ENCODE measurements at places on chromosomes 11 and 22.
A peak's percentile ranks its signal among the peaks of the same experiment; 100 is the strongest.

DNA sequence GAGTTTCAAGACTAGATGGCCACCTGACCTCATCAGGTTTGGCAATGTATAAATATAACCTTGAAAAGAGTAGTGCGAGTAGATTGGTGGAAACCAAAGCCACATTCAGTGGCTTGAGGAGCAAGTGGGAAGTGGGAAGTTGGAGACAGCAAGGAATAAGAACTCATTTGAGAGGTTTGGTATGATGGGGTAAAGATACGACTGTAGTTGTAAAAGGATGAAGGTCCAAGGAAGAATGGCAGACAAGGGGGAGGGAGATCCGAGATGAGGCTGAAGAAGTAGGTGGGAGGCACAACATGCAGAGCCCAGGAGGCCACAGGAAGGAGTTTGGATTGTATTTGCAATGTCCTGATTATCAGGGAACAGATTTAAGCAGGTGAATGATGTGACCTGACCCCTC lies 20.8 kb downstream of the RASSF10 start:
- DNase-seq: no peak

DNA sequence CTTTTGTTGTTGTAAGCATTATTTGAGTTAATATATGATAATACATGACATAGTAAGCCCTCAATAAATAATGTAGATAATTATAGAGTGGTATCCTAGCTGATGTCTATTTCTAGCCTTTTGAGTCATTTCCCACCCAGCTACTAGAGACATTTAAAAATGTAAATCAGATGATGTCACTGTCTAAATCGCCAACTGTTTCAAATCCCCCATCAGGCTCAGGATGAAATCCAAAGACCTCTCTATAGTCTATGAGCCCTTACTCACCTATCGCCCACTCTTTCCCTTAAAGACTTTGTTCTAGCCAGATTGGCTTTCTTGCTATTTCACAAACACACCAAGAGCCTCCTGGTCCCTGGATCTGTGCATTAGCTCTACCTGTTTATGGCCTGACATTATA lies 135.4 kb upstream of the PLET1 start:
- DNase-seq: no peak

GRCh38 chr22:35431483-35432227 lies 31.7 kb downstream of the MCM5 start:
- DNase-seq: no peak

DNA sequence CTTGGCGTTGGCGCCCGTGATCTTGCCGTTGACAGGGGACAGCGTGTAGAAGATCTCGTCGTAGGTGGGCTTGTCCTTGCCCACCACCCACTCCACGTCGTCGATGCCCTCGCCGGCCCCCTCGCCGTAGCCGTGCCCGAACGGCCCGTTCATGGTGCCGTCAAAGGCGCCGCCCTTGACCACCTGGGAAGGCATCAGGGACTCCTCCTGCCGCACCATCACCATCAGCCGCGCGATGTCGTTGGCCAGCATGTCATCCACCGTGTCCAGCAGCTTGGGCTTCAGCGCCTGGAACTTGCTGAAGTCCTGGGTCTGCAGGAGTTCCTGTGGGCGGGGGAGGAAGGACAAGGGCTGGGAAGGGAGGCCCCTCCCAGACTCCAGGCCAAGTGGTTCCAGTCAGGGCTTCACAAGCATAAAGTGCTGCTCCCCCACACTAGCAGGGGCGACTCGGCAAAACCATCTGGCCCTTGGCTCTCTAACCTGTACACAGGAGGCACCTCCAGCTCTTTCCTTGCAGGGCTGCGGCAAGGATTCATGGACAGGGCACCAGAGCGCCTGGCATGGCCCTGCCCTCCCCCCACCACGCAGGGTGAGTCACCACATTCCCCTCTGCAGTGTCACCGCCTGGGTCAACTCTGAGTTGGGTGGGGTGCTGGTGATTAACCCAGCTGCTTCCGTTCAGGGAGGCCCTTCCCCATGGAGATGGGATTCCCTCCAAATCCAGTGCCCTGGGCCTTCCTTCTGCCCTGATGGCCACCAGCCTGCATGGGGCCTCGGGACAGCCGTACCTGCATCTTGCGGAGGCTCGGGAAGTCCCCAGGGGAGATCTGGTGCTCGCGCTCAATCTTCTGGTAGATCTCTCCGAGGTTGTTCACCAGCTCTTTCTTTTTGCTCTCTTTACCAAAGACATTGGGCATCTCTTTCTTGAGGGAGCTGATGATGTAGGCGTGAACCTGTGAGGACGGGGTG lies 10.4 kb upstream of the CDC42BPG start:
- no peak for DNase-seq

DNA sequence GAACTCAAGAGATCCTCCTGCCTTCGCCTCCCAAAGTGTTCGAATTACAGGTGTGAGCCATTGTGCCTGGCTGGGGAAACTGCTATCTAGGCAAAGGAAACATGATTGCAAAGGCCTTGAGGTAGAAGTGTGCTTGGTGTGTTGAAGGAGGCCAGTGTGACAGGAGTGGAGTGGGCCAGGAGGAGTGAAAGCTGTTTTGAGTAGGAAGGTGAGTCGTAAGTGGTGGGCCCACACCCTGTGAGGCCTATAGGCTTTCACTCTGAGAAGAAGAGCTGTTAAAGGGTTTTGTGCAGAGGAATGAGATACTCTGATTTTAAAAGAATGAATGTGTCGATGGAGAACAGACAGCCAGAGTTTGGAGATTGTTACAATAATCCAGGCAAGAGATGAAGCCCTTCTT lies 43.4 kb downstream of the WEE1 start:
- no peak for DNase-seq

- no peak for DNase-seq
Measured at GRCh38 chr11:91906871-91907624, 317.6 kb upstream of the FAT3 start.

- DNase-seq: no peak
Measured at GRCh38 chr11:69657456-69657910, 16.5 kb downstream of the CCND1 start.

DNA sequence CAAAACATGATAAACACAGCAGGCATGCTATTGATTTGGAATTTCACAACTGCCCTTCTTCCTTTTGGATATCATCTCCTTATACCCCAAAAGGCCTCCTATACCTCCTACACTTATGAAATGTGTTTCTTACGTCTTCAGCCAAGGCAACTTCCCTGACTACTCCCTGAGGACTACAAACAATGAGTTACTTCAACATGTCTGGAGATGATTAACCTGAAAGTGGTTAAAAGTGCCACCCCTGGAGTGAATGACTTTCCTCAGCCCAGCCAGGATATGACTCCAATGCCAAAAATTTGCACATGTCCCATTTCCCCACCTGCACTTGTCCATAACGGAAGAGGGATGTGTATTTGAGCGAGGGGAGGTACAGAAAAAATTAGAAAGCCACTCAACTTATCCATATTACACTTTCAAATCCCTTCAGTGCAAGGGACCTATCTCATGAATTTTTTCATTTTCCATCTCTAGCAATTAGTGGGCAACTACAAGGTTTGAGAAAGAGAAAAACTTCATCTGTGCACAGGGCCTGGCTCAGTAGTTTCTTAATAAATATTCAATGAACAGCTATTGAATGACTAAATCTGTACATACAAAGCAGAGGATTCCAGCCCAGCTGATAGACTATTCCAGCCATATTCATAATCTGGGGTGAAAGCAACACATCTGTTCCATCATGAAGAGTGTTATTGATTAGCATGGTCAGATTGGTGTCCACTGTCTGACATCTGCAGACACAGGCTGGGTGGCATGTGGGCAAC lies 36.8 kb downstream of the KIRREL3 start:
- DNase-seq: no peak

GRCh38 chr22:19713245-19713644 lies 1.1 kb upstream of the SEPTIN5 start:
- no peak for DNase-seq

- peak; percentile 26 for DNase-seq
Measured at GRCh38 chr11:128905345-128906184, 14.4 kb downstream of the KCNJ5 start.

GRCh38 chr11:66880496-66881450 lies 23.9 kb downstream of the LRFN4 start:
- no peak for DNase-seq

DNA sequence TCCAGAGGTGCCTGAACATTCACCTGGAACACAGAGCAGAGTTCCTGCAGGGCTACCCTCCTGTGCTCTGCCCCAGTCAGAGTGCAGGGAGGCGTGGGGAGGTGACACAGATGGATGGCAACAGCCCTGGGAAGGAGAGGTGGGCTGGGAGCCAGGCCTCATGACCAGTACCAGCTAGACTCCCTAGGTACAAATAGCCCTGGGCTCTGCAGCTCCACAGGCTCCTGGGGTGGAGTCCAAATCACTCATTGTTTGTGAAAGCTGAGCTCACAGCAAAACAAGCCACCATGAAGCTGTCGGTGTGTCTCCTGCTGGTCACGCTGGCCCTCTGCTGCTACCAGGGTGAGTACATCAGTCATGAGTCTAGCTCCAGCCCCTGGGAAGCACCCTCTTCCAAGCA lies at the start of gene SCGB1D2:
Gene SCGB1D2, plus strand, starts transcription at position 219 of the 400 bp plus-strand sequence. Its CDS starts 69 bp downstream, at position 288.
- no peak for DNase-seq

DNA sequence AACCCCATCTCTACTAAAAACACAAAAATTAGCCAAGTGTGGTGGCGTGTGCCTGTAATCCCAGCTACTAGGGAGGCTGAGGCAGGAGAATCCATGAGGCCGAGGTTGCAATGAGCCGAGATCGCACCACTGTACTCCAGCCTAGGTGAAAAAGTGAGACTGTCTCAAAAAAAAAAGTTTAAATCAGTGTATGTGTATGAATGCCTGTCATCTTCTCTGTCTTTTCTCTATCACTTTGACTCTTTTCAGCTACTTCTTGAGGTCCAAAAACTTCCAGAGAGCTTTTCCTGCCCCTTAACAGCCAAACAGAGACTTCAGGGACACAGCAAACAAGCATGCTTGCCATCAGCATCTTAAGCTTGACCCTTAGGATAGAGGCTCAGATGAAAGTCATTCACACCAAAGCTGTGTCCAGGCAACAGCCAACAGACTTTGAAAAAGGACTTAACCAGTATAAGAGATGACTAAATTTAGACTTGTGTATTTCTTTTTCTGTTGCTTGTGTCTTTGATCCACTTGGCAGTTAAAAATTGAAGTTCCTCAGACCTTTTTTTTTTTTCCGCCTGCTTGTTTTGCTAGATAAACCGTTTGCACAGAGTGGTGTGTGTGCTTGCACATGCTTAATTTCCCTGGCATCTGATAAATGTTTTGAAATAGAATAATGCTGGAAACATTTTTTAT lies 151.9 kb downstream of the DBX1 start:
- no peak for DNase-seq

GRCh38 chr22:50531546-50531961 lies 1.7 kb upstream of the TYMP start:
- peak; percentile 72 for DNase-seq

DNA sequence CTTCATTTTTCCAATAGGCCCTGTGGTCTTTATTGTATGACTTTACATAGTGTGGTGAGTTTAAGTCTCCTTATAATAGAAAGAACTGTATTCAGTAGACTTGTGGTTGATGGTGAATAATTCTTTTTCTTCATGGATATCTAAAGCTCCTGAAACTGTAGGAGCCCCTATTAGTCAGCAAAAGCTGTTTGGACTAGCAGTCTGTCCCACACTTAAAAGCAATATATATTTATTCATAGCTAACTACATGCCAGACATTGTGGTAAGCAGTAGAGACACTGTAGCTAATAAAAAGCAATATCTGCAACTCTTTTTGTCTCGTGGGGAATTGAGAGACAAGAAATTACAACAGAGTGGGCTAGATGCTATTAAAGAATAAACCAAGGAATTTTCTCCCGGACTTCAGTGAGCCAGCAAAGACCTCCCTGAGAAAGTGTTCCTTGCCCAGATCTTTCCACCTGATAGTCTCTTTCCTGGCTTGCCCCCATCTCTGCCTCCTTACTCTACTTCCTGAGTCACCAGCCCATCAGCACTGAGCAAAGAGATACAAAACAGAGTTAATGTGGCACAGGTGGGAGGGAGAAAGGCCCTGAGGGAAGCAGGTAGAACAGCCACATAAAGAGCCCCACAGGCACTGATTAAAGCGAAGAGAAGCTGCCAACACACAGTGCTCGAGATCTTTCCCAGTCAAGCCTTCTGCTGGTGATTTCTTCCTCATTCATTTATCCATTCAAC lies 1.4 kb upstream of the OR52W1 start:
- DNase-seq: no peak

- no peak for DNase-seq
Measured at GRCh38 chr11:61635304-61635703, 44.9 kb upstream of the DAGLA start.

DNA sequence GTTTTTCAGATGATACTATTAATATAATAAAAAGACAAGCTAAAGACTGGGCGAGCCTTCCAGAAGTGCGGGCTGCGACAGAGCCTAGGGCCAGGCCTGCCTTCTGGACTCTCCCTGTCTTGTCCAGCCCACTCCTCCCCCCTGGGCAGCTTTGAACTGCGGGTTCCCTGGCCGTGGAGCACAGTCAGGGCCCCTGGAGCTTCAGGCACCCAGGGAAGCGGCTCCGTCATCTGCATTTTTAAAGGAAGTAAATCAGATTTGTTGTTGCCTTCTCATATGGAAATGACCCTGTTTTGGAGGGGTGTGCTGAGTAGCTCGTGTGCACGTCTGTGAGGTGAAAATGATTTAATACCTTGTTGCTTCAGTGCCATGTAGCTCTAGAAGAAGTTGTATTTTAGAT lies 265.3 kb downstream of the TBC1D22A start:
- DNase-seq: no peak

DNA sequence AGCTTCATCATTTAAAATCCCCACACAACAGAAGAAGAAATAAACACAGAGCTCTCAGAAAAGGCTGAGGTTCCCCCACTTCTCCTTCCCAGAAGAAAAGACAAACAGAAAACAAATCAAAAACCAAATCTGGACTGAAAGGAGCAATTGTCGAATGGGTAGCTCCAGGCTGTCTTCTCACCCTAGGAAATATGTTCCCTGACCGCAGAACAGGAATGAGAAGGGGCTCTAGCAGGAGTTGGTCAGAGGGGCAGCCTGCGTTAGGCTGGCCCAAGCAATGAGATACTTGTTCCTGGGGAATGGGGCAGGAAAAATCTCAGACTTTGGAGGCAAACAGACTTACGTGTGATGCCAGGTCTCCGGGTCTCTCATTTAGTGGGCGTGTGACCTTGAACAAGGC lies 562.6 kb upstream of the CADM1 start:
- DNase-seq: no peak

- DNase-seq: no peak
Measured at GRCh38 chr11:65383778-65384177, 1.3 kb upstream of the SLC25A45 start.

GRCh38 chr11:59164028-59164427 lies 7.9 kb upstream of the DTX4 start:
- DNase-seq: no peak

DNA sequence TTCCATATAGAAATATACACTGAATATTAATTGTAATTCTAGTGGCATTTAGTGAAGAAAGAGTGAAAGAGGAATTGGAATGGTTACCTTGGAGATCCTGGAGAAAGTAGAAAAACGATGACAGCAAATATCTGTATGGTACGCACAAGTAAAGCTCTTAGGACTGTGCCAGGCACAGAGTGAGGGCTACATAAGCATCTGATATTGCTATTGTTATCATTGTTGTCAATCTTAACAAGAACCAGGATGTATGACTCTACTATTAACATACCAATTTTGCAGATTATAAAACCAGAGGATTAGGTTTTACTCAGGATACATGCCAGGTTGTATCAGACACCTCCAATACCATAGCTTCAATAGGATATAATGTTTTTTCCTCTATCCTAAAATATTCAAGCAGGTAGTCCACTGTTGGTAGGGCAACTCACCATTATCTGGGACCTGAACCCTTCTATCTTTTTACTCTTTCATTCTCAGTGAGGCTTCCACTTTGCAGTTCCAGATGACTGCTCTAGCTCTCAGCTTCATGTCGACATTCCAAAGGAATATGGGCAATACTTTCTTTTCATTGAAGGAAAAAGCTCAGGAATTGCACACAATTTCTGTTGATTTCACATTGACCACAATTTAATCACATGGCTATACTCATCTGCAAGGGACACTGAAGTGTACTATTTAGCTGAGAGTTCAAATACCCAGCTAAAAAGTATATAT lies 73.2 kb downstream of the RAB38 start:
- DNase-seq: no peak

All from activated CD4-positive, alpha-beta T cell treated with anti-CD3 and anti-CD28 coated beads, Interleukin-2, amount 50 U/mL, for 4 hours (primary cell).